Transverse colon (tissue), 4 donors: ENCODE measurements at places on chromosomes 1 and 21. TPM values are rescaled to one million over a fixed set of nuclear protein-coding genes. Genes with fewer than 3 reads are reported as not detected.

ELF3 gene
- total RNA-seq: 1,486 TPM

PERM1 gene
- not detected for total RNA-seq

LORICRIN gene
- not detected for total RNA-seq

BLACAT1 gene
- total RNA-seq: not detected

PCBP3 gene
- total RNA-seq: 0.80 TPM

KPRP gene
- not detected for total RNA-seq

HTR1D gene
- 0.20 TPM for total RNA-seq

CASP9 gene
- 22.1 TPM for total RNA-seq

DMRTB1 gene
- total RNA-seq: not detected

TMEM61 gene
- 7.1 TPM for total RNA-seq

HHIPL2 gene
- 0.41 TPM for total RNA-seq
